Stimulated activated CD4-positive, alpha-beta T cell treated with anti-CD3 and anti-CD28 coated beads, Interleukin-4, amount 100 ng/mL, for 48 hours (primary cell): ENCODE measurements at places on chromosomes 16 and 17.
A peak's percentile ranks its signal among the peaks of the same experiment; 100 is the strongest.

- no peak for DNase-seq
Observed at GRCh38 chr16:2524339-2524938, 4.3 kb downstream of the AMDHD2 start.

- no peak for DNase-seq
Observed at GRCh38 chr17:83189044-83190003, 109.9 kb downstream of the METRNL start.

DNA sequence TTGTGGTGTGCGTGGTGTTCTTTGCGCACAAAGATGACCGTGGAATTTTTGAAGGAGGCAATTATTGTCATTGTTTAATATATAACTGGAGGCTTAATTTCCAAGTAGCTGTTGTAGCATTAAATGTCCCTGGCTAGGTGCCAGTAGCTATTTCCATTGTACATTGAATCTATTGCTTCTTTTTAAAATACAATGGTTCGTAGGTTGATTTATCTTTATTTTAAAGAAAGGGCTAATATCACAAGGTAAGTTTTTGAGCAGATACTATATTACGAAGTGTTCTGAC, 127.1 kb downstream of the RPTOR start:
- no peak for DNase-seq

DNA sequence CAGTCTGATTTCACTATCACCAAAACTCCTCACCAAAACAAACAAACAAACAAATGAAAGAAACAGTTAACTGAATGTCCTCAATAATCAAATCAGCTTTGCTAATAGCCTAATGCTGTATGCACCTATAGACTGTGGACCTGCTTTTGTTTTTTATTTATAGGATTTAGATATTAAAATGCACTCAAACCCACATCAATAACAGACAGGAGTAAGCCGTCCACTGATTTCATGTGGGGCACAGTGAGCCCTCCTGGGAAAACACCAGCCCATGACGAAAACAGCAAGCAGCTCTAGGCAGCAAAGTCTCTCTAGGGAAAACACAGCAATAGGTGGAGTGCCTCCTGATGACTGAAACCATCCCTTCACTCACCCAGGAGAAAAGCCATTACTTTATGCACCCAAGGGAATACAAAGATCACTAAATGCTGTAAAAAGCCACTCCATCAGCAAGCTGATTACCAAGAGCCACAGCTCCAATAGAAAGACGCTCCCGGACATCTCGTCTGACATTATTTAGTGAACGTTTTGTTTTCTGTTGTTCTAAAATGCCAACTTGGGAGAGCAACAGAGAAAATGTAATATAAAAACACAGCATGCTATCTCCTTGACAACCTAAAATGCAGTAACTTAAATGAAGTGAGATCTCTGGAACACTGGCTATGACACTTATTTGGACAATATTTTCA, 47.8 kb downstream of the ANKFY1 start:
- no peak for DNase-seq

- DNase-seq, result peak; percentile 23
Observed at GRCh38 chr17:55090079-55090492, 121.5 kb downstream of the STXBP4 start.

GRCh38 chr16:50917950-50918703, 176.2 kb downstream of the CYLD start:
- no peak for DNase-seq

- no peak for DNase-seq
Observed at GRCh38 chr17:8885967-8886684, 18.7 kb upstream of the PIK3R6 start.

DNA sequence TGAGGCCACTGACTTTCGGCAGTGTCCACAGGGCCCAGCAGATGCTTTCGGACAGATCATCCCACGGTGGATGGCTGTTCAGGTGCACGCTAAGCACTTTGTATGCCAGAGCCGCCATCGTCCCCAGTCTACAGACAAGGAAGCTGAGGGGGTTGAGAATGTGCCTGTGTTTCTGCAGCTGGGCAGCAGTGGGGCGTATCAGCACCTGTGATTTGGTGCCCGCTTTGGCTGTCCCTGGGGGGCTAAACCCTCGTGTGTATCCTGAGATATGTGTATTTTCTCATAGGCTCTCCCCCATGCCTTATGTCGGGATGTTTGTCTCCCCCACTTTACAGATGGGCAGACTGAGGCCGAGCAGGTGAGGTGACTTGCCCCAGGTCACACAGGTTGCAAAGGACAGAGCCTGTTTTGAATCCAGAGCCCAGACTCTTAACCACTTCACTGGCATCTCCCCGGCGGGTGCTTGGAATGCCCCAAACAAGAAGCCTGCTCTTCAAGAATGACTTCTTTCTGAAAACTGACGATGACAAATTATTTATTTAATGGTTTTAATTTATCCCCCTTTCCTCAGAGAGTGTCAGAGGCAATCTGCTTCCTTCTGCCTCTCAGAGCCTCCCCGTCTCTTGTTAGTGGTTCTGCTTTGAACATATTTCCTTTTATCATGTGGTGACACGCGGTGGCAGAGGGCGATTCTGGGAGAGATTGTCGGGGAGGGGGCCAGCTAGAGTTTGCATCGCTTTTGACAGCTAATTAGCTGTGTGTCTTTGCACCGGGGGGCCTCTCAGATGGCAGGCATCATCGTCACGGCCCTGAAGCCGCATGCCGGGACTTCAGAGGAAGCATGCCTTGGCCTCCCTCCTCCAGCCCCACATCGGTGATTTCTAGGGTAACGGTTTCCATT, 149.6 kb upstream of the CIBAR2 start:
- DNase-seq, result no peak

GRCh38 chr17:11511696-11512095, 86.6 kb upstream of the DNAH9 start:
- no peak for DNase-seq
